ENCODE measurements at places on chromosomes 1 and 21. TPM values are rescaled to one million over a fixed set of nuclear protein-coding genes. Genes with fewer than 3 reads are reported as not detected.

The C1orf141 gene
- not detected for total RNA-seq

DNA sequence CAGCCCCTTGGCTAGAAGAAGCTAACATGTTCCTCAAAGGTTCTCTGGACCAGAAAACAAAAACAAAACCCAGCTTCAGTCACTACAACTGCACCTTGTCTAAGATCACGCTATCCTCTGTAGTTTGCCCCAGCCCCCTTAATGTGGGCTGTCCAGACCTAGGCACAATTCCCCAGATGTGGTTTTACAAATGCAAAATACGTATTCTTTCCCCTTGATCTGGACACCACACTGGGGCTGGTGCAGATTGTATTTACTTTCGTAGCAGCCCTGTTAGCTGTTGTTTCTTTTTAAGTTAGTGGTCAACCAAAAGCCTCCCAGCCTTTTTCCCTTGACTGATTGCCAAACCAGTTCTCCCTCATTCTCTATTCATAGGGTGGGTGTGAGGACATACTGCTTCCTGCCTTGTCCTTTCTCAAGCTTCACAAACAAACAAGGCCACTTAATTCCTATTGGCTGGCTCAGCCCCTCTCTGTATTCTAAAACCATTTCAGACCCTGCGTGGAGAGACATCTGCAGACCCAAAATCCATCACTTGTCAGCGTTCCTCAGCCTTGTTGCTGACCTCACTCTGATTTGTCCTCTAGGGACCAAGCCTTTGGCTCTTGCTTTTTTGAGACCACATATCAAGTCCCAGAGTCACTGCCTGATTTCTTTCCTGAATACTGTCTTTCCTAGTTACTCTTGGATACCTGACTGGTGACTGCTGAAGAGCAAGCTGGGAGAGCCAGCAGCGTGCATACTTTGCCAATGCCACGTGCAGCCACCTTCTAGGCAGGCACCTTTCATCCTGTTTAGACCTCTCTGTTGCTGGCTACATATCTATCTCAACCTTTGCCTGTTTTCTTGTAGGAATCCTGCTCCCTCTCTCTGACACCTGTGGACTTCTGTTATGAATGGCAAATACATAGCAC, 96.4 kb upstream of the RAB3GAP2 start:
- no peaks in the 10 kb centered on the region for H3K27me3 ChIP-seq
- no peak overlapping the region for H3K27ac ChIP-seq
- no peaks in the 10 kb centered on the region for H3K36me3 ChIP-seq

The AUNIP gene
- not detected for total RNA-seq

DNA sequence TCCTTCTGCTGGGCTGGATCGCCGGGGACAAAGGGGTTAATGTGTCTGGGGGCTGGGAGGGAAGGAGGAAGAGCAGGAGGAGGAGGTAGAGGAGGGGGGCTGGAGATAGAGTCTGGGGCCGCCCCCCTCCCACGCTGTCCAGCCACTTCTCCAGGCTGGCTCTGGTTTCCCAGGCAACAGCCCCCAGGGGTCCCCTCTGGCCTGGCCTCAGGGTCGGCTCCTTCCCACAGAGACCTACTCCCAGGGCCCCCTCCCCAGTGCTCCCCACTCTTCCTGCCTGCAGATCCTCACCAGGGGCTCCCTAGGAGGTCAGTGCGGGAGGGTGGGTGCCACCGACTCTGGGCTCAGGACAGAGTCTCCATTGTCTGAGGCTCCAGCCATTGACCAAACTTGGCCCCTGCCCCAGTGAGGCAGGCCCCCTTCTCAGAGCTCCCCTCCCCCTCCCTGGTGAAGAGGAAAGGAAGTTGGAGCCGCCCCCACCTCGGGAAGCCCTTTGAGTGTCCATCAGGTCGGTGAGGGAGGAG, 34.1 kb downstream of the ARHGEF10L start:
- peak overlapping the region; percentile 86 for H3K27ac ChIP-seq
- H3K36me3 ChIP-seq, result no peaks in the 10 kb centered on the region
- DNase-seq, result no peak

The IFI44L gene
- 1.8 TPM for total RNA-seq

DNA sequence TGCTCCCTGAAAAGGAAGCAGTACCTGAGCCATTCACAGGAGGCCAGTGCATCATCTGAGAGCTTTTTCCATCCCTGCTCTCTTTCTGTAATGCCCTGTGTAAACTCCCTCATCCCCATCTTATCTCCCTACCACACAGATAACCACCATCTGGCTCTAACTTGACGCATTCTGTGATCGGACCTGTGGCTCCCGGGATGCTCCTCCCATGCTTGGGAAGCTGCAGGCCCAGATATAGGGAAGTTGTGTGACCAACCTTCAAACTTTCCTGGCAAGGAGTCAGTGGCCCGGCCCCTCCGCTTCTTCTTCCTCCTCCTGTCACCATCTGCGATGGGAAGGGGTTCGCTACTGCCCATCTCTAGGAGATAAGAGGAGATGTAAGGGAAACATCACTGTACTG, 21.1 kb downstream of the MKNK1 start:
- H3K36me3 ChIP-seq, result no peaks in the 10 kb centered on the region
- H3K27me3 ChIP-seq, result no peaks in the 10 kb centered on the region
- peak; percentile 18 for DNase-seq
- H3K4me3 ChIP-seq, result no peak overlapping the region
- H3K27ac ChIP-seq, result peak overlapping the region; percentile 13

GRCh38 chr21:17114045-17114444, 398.8 kb upstream of the CXADR start:
- H3K27me3 ChIP-seq, result no peaks in the 10 kb centered on the region
- no peak overlapping the region for H3K4me3 ChIP-seq
- H3K27ac ChIP-seq, result no peak overlapping the region
- no peaks in the 10 kb centered on the region for H3K36me3 ChIP-seq
- no peak for DNase-seq
- peaks cover 9% of the 10 kb centered on the region for H3K4me1 ChIP-seq

The S100B gene
- total RNA-seq, result 37.2 TPM
